ENCODE measurements at places on chromosomes 3 and 15.

- peak; percentile 69 for DNase-seq
Measured at GRCh38 chr15:88661041-88661700, 22.4 kb downstream of the ISG20 start.

DNA sequence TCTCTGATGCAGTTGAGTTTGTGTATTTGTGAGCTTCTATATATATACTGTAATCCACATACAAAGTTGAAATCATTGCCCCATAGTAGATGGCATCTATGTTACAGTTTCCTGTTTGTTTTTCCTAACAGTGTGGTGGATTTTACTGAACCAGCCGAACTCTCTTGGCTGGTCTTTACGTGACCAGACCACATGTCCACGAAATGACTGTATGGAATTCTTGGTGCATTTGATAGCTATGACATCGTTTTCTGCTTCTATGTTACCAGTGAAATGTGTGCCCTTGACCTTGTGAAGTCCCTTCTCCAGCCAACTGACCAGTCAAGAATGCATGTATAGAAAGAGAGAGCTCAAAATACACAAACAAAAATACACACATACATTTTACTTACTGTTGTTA is 1.8 kb downstream of the KCNMB2 start:
- peak; percentile 73 for DNase-seq

GRCh38 chr15:99402014-99402729 is 150.9 kb downstream of the LRRC28 start:
- peak; percentile 74 for DNase-seq

DNA sequence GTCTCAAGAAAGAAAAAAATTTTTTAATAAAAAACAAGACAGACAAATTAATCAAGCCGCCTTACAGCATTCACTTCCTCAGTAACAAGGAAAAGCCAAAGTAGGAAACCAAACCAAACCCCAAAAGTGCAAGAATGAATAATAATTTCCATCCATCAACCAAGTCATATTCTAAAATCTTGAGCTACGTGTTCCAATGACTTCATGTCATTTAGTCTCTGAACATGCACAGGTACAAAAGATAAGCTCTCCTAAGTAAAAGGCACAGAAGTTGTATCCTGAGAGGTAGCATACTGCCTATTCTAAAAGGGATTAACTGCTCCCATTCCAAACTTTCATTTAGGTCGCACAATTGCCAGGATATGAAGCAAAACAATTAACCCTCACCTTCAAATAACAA is 29.7 kb downstream of the SLC4A7 start:
- DNase-seq: no peak

DNA sequence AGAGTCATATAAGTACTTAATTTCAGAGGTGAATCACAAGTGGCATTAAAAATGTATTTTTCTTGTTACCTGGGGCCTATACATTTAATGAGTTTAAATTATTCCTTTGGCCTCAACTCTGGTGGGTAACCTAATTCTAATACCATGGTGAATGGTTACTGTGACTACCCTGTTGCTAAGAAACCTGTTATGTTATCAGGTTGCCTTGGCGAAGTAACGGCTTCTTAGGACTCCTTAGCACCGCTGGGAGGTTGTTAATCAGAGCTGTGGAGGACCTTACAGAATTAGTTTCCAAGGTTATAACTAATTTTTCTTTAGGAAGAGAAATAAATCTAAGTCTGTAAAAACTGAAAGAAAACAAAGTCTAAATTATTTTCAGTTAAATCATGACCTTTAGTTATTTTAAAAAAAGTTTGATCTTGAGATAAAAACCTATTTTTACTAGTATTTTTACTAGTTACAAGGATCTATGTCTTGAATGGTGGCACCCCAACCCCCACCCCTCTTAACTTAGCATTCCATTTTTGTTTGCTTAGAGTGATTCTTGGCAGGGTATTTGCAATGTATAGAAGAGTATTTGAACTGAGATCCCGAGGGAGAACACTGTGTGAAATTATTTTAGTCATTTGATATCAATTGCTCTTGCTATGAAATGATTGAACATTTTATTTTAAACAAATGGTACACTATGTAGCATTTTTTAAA is 155.5 kb downstream of the FNDC3B start:
- DNase-seq: peak; percentile 81

- DNase-seq: no peak
Measured at GRCh38 chr3:194450341-194450740, 36.5 kb downstream of the ATP13A3 start.

All from muscle of leg (tissue), 16 donors.